ENCODE measurements at places on chromosomes 3 and 15.

- DNase-seq: no peak
These were observed 61.4 kb downstream of the GOLIM4 start for GRCh38 chr3:168034152-168034928.

DNA sequence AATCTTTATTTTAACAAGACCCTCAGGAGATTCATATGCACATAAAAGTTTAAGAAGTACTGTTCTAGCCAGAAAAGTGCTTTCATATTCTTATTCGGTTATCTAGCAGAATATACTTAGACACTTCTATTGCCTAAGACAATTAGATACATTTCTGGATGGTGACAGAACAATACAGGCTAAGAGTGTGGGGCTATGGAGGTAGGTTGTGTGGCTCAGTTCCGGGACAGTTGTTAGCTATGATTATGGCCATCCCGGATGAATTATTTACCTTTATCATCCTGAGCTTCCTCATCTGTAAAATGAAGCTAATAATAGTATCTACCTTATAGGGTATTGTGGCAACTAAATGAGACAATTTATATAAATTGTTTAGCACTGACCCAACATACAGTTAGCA, 6.6 kb downstream of the FAM98B start:
- no peak for DNase-seq

DNA sequence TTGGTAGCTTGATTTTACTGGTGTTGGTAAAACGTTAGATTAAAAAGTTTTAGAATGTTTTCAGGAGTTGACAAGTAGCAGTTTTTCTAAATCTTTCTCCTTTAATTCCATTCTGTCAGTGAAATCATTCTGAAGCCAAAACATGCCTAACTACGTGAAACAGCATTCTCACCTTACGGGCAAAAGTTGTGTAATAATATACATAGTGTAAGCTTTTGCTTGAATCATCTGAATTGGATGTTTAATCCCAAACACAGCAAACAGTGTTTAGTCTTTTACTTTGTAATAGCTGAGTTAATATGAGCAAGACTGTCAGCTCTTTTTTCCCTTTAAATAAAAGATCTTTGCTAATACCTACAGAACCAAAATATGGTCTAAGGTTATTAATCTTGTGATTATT, 100.6 kb downstream of the CYP19A1 start:
- DNase-seq: no peak

GRCh38 chr3:48275287-48276027, 34.6 kb downstream of the ZNF589 start:
- DNase-seq: no peak
